Amniotic epithelial cell (primary cell): ENCODE measurements at places on chromosomes 1 and 21.

DNA sequence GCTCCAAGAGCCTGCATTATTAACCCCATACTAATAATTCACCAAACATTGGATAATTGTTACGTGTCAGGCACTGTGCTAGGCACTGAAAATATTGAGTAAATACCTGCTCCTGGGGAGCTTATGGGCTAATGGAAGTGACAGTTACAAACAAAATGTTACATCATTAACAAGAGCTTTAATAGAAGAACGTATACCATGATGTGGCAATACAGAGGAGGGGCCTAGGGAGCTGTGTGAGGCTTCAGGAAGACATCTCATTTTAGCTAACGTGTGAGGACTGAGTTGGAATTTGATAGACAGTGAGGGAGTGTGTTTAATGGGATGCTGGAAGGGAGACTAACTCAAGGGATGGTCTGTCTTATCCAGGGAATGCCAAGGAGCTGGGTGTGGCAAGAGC, 16.5 kb upstream of the TSPAN2 start:
- no peak for DNase-seq

- DNase-seq, result peak; percentile 27
Observed at GRCh38 chr1:245800901-245801605, 646.3 kb downstream of the KIF26B start.

DNA sequence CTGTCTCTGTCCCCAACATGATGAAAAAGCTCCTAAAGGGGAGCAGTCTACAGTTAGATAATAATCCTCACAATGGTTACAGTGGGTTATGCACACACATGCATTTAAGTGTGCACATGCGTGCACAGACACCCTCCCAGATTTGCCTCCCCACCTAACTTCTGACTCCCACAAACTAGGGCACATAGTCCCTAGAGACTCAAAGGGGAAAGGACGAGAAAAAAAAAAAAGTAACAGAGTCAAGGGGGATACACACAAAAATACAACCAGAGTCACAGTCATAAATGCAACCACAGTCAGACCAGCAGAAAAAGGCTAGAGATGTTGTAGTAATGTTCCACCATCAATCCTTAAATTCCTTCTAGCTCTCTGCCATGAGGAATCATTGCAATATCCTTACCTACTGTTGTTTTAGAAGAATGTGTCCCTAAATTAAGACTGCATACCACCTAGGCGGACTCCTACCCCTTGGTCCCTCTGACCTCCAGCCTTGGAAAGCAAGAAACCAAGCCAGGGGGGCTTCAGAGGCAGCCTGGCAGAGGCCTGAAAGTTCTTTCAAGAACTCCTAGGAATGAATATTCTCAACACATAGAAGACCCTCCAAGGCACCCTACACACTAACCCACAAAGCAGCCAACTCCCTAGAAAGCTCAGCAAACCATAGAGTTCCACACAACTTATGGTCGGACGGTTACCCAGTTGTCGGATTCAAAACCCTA, 1.3 kb downstream of the CRTC2 start:
- DNase-seq, result no peak

DNA sequence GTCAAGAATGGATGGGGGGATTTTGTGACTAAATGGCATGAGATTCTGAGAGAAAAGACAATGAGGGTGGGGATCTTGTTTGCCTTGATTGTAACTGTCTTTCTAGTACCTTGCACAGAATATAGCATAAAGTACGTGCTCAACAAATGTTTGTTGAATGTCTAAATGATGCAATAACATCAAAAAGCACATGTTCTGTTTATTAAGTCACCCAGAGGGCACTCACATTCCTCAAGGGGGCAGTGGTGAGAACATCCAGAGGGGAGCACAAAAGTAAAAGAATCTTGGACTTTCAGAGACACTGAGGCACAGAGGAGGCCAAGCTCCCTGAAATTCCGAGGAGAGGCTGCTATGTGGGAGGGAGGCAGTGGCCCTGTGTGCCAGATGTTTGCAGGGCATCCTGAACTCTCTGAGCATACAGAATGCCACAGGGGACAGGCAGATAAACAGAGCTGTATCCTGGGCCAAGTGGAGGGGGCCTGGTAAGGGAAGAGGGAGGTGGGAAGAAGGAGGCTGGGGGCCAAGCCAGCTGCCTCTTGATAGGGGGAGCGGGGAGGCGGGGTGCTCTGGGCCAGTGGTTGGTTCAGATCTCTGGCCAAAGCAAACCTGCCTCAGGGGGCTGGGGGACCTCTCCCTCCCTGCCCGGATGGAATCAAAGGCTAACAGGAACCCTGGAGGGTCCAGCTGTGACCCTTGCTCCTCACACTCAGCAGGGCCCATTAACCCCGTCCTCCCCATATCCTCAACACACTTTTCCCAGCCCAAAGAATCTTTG, 6.5 kb upstream of the ATP1A2 start:
- peak; percentile 60 for DNase-seq

DNA sequence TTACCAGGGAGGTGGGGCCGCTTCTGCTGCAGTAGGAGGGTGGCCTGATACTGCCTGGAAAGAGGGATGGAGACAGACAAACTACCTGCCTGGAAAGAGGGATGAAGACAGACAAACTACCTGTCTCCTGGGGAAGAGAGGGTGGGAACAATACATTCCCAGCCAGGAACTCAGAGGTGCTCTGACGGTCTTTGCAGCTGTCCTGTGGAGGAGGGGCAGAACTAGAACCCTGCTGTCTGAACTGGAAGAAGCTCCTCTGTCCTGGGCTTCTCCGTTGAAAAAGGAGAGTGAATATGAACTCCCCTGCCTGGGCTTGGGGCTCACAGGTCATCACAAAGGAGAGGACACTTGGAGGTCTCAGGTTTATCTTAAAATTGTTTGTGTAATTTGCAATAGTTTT, 40.3 kb upstream of the ETV3 start:
- no peak for DNase-seq

DNA sequence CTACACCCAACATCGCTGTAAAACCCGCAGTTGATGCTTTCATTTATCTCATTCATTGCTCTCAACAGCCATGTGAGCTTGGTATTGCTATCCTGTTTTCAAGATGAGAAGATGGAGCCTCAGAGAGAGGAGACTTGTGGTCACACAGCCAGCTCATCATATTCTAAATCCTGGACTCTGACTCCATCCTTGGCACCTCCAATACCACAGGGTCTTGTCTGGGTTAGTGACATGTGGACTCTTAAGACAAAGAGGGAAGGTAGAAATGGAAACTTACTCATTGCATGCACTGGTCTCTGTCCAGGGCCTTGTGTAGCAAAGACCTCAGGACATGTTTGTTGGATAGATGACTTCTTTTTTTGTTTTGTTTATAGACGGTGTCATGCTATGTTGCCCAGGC, 7.0 kb upstream of the RNF19B start:
- no peak for DNase-seq

DNA sequence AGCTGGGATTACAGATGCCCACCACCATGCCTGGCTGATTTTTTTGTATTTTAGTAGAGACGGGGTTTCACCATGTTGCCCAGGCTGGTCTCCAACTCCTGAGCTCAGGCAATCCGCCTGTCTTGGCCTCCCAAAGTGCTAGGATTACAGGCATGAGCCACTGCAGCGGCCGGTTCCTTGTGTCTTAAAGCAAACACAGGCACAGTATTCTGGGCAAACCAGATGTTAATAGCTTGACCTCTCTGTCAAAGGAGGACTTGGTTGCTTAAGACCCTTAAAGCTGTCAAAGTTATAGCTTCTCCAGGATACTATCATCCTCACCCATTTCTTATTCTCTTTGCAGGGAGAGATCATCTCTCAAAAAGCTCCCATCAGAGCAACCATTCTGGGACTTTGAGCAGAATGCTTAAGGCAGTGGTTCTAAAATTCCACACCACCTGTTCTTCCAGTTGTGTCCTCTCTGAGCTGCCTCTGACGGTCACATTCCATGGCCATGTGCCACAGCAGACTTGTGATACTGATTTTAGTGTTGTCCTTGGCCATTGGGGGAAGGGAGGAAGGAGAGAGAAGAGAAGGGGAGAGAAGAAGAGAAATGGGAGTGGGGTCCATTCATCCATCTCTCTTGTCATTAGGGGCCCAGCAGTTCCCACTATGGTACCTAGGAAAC, 81.8 kb downstream of the PBX1 start:
- DNase-seq, result no peak

DNA sequence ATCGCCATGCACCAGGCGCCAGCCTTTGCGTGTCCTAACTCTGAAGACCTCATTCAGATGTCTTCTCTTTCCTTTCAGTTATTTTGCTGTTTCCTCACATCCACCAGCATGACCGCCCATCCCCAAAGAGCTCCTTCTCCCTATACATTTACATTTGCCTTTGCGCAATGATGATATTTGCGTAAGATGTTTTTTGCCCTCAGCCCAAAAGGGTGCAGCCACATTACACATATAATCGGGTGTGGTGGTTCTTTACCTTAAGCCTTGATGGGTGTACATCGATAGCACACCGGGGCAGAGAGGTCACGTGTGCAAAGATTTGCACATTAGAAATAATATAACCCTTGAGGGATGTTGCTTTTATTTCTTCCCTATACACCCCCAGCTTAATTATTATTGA, 192.8 kb downstream of the HUNK start:
- DNase-seq, result no peak

GRCh38 chr1:225877580-225877979, 4.6 kb downstream of the TMEM63A start:
- peak; percentile 17 for DNase-seq

GRCh38 chr1:20278692-20279130, 12.0 kb upstream of the VWA5B1 start:
- no peak for DNase-seq

GRCh38 chr1:169534653-169535052, 48.9 kb upstream of the SLC19A2 start:
- no peak for DNase-seq

DNA sequence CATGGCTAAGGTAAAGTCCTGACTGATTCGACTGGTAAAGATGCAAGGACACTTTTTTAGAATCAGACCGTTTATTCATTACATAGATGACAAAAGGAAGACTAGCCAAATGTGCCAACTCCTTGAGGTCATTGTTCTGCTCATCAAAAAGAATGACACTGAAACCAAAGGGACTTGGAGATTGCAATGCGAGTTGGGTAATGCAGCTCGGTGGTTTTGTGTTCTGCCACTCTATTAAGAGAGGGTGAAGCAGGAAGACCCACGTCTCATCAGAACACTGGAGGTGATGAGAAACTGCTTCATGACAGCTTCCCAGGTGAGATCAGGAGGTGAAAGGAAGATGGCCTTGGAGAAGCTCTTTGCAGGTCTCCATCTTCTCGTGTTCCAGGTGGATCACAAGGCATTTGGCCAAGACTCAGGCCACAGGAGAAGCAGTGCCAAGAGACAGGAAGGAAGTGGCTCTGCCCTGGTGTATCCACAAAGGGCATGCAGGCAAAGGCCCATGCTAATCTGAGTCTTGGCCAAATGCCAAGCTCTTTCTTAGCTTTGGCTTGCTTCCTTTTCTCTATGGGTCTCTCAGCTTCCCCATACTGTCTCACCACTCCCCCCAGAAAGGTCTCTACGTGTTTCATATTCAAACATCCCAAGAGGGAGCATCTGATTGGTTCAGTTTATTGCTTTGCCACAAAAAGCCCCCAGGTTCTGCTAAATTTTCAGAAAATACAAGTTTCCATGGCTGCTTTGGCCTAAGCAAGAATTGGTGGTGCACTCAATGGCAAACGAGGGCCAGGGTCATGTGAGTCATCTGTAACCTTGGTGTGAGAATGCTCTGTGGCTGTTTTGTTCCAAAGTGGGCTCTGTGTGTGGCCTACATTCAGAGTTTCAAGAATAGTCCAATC, 5.7 kb upstream of the CCT8 start:
- DNase-seq, result peak; percentile 42

DNA sequence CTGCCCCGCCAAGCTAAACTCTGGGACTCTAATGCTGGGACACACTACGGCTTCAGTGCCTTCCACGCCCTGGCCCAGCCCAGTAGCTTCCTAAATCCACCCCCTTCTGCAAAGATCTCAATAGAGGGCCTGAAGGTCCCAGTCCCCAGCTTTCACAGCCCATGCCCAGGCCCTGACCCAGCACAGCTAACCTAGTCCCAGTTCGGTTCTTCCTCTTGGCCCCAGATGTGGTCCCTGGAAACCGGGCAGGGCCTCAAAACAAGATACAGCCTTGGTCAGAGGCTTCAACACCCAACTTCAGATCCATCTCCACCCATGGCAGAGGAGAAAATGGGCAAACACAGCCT, 646 bp upstream of the PDZK1IP1 start:
- DNase-seq, result no peak

DNA sequence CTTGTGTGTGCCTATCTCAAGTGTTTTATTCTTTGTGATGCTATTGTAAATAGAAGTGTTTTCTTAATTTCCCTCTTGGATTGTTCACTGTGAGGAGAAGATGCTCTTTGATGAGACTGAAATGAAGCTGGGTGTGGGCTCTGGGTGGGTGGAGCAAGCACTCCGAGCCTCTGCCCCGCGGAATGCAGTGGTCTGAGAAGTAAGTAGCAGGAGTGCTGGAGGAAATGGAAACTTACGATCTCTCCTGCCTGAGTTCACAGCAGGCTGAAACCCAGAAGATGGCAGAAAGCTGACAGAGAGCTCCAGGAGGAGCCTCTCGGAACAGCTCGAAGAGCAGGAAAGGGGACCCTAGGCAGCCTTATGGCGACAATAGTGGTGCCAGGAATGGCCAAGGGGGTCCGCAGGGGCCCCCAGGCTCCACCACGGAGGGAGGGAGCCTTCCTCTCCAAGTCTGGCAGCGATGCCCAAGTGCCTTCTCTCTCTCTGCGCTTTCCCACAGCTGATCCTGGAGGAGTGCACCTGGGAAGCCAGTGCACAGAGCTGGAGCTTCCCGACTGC, 126.8 kb upstream of the COL6A1 start:
- DNase-seq, result no peak

DNA sequence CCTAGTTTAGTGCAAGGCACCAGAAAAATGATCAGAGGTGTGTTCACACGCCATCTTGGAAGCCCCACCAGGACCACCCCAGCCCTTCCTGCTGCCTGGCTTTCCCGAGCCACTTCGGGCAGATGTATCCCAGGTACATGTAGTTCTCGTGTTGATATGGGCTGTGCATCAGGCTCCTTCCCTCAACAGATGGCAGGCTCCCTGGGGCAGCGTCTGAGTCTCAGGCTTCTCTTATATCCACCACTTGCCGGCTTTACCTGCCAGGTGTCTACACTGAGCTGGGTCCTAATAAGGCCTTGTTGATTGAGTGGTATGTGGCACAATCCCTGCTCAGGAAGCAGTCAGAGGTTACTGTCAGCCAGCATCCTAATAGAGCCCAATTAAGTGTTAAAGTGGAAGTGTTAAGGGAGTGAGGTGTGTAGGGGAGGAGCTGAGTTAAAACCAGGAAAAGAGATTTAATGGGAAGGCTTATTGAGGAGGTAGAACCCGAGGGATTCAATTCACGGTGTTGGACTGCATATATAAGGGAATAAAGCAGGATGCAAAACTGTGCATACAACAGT, 8.5 kb downstream of the GPA33 start:
- no peak for DNase-seq

GRCh38 chr1:54327386-54328065, 78.7 kb downstream of the SSBP3 start:
- peak; percentile 56 for DNase-seq

- no peak for DNase-seq
Observed at GRCh38 chr1:196121181-196121580, 487.1 kb downstream of the KCNT2 start.

DNA sequence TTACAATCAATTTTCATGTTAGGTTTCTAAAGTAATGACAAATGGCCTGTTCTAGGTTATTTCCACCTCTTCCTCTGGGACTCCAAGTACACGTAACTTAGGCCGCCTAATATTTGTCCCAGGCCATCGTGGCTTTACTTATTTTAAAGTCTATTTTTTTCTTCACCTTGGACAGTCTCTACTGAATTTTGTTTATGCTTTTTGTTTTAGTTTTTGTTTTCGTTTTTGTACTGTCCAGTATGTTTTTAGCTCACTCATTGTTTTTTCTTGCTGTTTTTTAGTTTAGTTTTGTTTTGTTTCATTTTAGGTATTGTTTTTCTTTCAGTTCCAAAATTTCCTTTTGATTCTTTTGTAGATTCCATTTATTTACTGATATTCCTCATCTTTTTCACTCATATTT, 187.7 kb upstream of the RNPC3 start:
- DNase-seq, result no peak
